ENCODE measurements at places on chromosomes 13 and 19.

DNA sequence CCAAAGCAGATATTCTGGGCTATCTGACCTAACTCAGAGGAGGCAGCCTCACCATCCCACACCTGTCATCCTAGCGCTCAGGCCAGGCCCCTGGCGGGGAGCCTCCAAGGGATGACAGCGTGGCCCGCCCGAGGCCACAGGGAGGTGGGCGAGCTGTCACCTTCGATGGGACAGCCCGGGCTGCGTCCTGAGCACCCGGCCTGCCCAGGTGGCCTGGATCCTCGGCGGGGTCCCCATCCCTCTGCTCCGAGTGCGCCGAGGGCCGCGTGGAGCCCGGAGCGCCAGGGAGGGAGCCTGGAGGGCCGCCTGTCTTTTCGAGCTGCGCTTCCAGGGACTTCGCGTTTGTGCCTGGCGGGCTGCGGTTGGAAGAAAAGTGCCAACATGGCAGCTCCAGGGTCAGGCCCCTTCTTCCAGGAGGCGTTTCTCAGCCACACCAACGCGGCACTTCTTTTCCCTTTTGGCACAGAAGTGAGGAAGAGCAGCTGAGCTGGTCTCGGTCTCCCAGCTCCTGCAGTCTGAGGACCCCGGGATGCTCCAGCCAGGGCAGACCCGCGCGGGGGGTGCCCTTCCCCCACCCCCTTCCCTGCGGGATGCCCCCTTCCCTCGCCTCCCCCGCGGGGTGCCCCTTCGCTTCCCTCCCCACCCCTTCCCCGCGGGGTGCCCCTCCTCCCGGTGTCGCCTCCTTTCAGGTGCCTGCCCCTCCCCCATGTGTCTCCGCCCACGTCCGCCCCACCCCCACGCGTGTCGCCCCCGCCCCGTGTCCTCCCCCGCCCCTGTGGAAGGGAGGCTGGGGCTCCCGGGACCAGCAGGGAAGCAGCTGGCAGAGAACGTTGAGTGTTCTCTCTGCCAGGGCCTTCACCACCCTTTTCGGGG is 42.3 kb downstream of the GJA3 start:
- DNase-seq, result no peak

DNA sequence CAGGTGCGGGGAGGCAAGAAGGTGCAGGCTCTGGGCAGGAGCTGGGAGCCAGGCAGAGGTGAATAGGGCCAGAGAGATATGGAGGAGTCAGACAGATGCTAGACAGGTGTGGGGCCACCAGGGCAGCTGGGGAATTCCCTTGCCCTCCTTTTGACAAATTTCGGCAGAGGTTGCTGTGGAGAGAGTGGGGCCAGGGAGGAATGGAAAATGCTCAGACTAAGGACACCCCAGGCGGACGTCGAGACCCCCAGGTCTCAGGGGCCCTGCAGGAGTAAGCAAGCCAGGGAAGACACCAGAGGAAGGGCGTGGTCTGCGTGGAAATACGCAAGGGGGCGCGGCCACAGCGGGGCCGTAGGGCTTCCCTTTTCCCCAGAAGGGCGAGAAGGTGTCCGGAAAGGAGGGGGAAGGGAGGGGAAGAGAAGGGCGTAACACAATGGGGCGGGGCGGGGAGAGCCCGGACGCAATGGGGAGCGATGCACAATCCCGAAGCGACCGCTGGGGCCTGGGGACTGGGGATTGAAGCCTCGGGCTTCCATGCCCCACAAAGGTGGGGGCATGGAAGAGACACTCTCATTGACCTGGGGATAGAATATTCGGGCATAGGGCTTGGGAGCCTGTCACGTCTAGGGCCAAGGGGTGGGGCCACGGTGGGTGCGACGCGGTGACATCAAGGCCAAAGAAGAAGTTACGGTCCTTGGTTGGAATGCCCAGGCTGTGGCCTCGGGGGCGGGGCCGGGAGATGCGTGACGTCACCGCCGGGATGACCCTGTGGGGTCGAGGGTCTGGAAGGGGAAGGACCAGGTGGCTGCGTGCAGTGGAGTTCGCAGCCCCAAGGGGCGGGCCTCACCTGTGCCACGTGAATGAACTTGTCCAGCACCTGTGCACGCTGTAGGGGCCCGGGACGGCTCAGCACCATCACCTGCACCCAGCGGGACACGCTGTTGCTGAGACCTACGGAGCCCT is 8.2 kb downstream of the RASGRP4 start:
- peak; percentile 31 for DNase-seq

GRCh38 chr13:113814435-113814821 is 49.4 kb downstream of the GAS6 start:
- no peak for DNase-seq

- peak; percentile 59 for DNase-seq
Measured at GRCh38 chr19:41753936-41754529, 1.3 kb upstream of the CEACAM6 start.

- DNase-seq, result no peak
Measured at GRCh38 chr13:106286811-106287210, 248.7 kb downstream of the EFNB2 start.

DNA sequence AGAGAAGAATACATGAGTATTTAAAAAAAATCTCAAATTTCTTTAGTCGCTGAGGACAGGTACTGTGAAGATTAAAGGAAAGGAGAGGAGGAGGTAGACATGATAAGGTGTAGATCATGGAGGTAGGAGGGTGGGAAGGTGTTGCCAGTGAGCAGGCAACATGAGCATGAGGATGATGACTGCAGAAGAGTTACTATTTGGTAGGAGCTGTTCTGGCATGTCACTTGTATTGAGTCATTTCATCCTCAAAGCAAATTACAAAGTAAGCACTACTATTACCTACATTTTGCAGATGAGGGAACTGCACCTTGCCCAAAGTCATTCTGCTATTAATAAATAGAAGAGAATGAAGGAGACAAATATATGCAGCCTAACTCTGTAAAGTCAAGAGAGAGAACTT is 435.8 kb upstream of the KLF12 start:
- no peak for DNase-seq

GRCh38 chr13:94860981-94861407 is 148.6 kb upstream of the SOX21 start:
- no peak for DNase-seq

- no peak for DNase-seq
Measured at GRCh38 chr19:10648360-10648759, 5.8 kb upstream of the ILF3 start.

- DNase-seq, result no peak
Measured at GRCh38 chr13:25743421-25743820, 308.4 kb downstream of the SHISA2 start.

DNA sequence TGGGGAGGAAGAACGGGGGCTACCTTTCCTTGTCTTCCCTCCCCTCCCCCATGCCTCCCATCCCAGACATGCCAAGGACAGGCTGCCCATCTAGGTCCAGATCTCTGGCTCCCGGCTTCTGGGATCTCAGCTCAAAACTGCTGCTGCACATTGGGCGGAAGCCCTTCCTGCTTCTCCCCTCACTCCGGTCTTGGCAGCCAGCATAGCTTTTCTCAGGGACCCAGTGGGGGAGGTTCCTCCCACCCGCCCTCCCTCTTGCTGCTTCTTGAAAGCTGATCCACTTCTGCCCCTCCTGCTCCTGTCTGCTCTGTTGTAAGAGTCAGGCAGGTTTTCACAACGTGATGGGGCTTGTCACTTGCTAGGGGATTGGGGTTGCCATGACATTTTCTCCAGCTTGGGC is 21.7 kb upstream of the RNF17 start:
- DNase-seq, result no peak

GRCh38 chr19:937259-937694 is 11.4 kb downstream of the ARID3A start:
- DNase-seq, result no peak

GRCh38 chr19:4647676-4648644 is 8.6 kb downstream of the TNFAIP8L1 start:
- DNase-seq, result no peak

- no peak for DNase-seq
Measured at GRCh38 chr13:101556676-101557123, 104.2 kb downstream of the ITGBL1 start.

- DNase-seq, result no peak
Measured at GRCh38 chr19:19134687-19135158, 3.6 kb downstream of the TMEM161A start.

All from activated CD4-positive, alpha-beta T cell treated with anti-CD3 and anti-CD28 coated beads for 24 hours (primary cell).